ENCODE measurements at places on chromosomes 2 and 18.

DNA sequence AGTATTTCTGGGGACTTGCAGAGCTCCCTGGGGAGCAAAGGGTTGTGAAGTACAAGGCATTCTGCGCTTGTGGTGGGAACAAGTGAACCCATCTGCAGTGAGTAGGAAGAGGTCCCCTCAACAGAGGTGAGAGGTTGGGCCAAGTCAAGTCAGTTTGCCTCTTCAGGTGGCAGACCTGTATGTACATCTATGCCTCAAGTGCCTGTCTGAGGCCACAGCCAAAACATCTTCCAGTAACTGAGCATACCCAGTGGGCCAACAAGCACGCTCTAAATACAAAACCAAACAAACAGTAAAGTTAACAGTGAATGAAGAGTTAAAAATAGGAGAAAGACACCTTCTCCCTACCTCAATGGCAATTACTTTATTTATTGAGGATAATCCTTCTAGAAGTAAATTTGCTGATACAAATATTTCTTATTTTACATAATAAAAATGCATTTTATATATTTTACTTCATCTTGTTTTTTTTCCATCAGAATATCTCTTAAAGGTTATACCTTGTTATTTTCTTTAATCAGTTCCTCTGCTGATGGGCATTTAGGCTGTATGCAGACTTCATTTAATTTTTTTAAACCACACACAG, 2.5 kb downstream of the GYPC start:
- DNase-seq: no peak

GRCh38 chr2:65663831-65664407, 231.5 kb upstream of the SPRED2 start:
- no peak for DNase-seq

- no peak for DNase-seq
Observed at GRCh38 chr18:58820251-58820650, 44.4 kb upstream of the ZNF532 start.

- DNase-seq: no peak
Observed at GRCh38 chr18:79005653-79006052, 26.0 kb downstream of the SALL3 start.

GRCh38 chr2:197464175-197464574, 10.8 kb downstream of the COQ10B start:
- no peak for DNase-seq

- no peak for DNase-seq
Observed at GRCh38 chr18:12779456-12779855, 76.6 kb downstream of the PSMG2 start.

DNA sequence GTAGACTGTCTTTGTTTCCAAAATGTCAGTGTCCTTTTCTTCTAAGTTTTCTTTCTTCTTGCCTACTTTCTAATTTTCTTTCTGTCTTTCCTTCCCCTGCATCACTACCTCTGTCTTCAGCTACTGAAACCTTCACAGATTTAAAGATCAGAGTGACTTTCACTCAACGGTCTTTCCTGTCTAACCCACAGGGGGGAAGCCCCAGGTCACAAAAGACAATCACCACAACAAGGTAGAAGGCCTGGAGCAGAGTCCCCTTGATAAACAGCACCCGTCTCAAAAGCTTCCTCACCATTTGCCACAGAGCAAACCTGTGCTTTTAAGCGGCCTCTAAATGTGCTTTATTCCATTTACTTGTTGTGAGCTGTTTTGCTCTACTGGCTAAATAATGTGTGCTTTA, 665.4 kb downstream of the BCL11A start:
- DNase-seq: no peak

GRCh38 chr2:147844697-147845410, at the start of gene ACVR2A:
Gene ACVR2A, plus strand, starts transcription at chr2:147845029. Its CDS starts 124 bp downstream, at chr2:147845153.
- DNase-seq: peak; percentile 22

DNA sequence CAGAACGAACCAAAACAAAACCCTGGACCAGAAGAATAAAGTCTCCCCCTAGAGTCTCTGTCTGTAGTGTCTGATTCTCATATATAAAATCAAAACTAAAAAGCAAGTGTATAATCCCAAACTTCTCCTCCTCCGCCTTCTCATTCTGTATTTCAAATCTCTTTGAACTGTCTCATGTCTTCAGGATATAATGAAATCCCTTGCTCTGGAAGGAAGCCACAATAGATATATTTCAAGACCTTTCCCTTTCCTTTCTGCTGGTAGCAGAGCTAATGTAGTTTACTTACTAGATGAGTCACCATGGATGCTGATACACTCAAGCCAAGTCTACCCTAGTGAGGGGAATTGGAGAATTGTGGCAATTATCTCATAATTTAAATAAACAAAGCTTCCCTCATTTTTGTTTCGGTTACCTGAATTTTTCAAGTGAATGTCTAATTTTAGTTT, 33.5 kb upstream of the CCDC93 start:
- no peak for DNase-seq

DNA sequence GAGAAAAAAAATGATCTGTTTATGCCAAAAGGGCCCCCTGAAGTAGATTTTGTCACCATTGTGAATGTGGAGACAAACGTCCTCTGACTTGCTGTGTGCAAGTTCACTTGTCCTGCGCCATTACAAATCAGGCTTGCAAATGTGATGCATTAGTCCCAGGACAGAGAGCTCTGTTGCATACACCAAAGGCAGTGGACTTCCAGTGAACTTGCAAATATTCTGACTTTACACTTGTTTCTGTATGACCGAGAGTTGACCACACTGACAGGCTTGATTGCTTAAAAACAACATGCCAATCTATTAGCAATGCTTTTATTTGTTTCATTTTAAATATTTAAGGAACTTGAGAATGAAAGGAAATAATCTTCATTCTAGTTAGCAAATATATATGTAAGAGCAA, 293.2 kb downstream of the PLCL1 start:
- no peak for DNase-seq

GRCh38 chr2:75787532-75788132, 76.9 kb upstream of the GCFC2 start:
- DNase-seq: peak; percentile 3

- no peak for DNase-seq
Observed at GRCh38 chr2:18209934-18210639, 331.6 kb downstream of the KCNS3 start.

DNA sequence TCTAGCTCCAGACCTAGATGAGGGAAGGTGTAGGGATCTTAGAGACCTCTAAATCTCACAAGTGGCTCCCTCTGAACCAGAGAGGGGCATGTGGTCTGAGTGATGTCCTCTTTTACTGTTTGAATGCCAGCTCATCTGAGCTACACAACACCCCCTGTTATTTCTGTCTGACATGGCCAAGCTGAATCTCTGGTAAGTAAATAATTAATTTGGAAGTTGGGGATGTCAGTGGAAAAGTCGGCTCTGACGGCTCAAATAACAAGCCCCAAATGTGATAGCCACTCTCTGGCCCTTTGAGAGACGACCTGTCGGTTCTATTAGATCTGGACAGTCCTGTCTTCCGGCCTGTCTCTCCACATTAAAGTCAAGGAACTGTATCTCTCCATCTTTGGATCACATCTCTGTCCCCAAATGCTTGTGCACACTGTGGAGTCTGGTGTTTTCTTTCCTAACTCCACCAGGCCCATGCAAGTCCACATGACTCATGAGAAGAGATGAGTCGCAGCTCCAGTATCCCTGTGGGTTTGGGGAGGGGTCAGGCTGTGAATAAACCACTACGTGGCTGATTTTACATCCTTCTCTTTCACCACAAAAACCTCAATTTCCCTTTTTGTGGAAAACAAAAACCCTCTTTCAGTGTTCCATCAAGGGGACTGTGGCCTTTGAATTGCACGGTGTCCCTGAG, 52.5 kb downstream of the SETBP1 start:
- DNase-seq: no peak

DNA sequence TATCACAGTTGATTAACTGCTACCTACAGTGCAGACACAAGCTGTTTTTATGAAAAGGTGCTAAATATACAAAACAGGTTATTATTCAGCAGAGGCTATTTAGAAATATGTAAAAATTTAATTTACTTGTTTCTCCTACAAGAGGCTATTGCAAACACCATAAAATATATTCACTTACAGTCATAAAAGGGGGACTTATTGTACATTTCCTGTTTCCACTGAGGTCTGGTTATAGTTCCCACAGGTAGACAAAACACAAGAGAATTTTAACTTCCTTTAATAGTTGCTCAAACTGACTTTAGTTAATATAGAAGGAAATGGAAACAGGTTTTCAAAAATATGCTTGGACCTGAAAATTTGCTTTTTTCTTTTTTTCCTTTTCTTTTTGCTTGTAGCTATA, 40.0 kb upstream of the FRZB start:
- DNase-seq: no peak

DNA sequence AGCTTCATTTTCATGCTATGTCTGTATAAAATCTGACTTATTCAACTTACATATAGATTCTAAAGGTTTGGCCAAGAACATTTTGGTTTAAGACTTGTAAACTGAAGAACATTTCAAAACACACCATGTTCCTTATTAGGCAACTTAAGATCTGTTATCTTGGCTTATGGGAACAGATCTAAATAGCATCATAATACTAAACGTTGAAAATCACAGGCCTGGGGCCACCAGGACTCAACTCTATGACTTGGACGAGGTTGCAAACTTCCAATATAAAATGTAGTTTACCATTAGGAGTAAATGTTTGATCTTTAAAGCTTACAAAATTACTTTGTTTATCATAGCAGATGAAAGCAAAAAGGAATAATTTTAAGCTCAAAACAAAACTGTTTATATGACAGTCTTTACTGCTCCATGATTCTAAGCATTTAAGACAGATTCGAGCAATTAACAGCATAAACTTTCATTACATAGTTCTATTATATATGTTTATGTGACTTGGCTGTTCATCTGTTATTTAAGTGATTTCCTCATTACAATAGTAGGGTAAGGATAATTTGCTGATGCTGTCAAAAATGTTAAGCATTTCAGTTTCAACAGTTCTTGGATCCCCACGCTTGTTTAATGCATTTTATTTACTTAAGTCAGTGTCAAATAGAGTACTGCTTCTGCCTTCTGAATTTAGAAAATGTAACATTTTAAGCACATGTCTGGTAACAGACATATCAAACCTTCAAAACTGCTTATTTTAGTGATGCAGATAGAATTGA, 8.3 kb downstream of the TCF4 start:
- no peak for DNase-seq

DNA sequence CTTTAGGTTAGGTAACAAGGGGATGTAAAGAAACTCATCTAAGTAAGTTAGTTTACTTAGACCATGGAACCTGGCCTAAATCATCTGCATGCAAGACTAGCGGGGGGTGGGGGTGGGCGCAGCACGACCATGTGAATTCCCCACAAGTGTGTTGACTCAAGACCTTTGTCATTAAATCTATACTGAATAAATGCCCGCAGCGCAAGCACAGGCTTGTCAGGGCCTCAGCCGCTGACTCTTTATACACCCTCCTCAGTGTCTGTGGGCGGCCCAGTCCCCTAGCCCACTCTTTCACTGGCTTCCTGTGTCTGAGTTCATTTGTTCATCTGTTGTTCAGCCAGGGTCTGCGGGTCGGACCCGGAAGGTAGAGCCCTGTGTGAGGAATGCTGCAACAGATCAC, 17.8 kb downstream of the MAP3K2 start:
- no peak for DNase-seq

- DNase-seq: no peak
Observed at GRCh38 chr2:172342611-172343010, 84.8 kb upstream of the ITGA6 start.

- DNase-seq: no peak
Observed at GRCh38 chr18:9400197-9400596, 65.6 kb downstream of the TWSG1 start.

DNA sequence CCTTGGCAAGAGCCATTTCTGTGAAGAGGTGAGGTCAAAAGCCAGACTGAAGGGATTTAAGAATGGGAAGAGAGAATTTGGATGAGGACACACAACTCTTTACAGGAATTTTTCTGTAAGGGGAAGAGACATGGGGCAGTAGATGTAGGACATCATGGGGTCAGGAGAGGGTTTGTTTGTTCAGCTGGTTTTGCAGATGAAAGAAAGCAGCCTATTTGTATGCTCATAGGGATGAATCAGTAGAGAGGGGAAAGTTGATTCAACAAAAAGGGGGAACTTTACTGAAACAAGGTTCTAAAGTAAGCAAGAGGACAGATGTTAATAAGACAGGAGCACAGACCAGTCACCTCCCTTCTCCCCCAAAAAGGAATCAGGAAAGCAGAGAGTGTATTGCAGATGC, 11.2 kb downstream of the SCG2 start:
- DNase-seq: no peak

- no peak for DNase-seq
Observed at GRCh38 chr18:52152036-52152435, 188.0 kb upstream of the DCC start.
